ENCODE measurements at places on chromosomes 16 and 17.

GRCh38 chr16:719815-720446 lies 1.0 kb upstream of the ANTKMT start:
- no peak for ATAC-seq

GRCh38 chr16:58329135-58329534 lies 34.3 kb upstream of the PRSS54 start:
- peak; percentile 23 for ATAC-seq

DNA sequence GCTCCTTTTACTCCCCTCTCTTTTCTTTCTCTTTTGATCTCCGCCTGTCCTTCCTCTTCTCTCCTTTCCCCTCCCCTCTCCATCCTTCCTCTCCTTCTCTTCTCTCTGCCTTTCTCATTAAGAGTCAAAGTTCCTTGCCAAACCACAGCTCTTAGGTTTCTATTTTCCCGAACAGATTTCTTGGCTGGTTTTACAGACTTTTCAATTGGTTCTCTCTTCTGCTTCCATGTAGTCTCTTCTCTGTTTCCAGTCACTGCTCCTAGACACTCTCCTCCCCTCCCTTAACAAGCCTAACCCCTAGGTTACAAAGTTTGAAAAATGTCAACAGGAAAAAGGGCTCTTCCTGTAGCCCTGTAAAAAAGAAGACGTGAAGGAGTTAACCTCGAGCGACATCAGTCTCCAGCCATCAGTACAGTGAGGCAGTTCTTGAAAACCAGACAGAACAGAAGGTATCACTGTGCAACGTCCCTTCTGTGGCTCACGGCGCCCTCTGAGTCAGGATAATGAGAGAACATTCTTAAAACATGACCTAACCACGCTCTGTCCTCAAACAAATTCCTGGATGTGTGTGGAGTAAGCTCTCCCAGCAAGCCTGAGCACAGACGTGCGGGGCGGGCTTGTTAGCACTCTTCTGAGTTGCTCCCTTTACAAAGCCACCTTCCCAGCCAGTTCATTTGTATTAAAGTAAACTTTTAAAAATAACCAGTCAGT lies 11.6 kb upstream of the MARCHF10 start:
- peak; percentile 97 for ATAC-seq

GRCh38 chr16:72844225-72844920 lies 203.6 kb downstream of the ZFHX3 start:
- ATAC-seq = no peak

- no peak for ATAC-seq
Observed at GRCh38 chr16:20517149-20517548, 59.0 kb downstream of the ACSM2B start.

DNA sequence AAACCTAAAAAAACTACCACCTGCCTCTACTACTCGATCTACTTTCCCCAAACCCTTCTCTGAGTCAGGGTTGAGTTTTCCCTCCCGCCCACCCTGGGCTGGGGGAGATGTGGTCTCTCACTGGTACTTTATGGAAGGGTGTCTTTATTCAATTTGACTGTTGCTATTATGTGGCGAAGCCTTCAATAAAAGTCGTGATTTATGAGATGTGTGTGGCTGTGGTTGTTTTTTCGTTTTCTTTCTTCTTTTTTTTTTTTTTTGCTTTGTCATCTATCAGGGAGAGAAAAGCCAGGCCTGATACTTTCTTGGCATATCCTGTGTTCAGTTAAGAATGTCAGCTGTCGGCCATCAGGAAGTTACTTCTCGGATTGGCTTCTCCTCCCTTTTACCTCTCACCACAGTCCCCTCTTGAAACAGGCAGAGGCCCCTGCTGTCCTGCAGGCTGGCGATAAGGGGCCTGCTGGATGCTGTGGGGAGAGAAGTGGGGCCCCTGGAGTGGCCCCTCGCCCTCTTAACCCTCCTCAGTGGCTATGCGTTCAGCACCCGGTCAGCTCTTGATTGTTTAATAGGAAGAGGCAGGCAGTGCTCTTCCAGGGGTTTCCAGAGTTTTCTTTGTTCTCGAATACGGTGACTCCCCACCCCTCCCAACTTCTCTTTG lies 123.0 kb downstream of the MSI2 start:
- ATAC-seq = no peak

GRCh38 chr16:84184775-84185174 lies 2.1 kb downstream of the TAF1C start:
- ATAC-seq = peak; percentile 9

- peak; percentile 42 for ATAC-seq
Observed at GRCh38 chr16:86214326-86215232, 295.7 kb upstream of the FOXF1 start.

DNA sequence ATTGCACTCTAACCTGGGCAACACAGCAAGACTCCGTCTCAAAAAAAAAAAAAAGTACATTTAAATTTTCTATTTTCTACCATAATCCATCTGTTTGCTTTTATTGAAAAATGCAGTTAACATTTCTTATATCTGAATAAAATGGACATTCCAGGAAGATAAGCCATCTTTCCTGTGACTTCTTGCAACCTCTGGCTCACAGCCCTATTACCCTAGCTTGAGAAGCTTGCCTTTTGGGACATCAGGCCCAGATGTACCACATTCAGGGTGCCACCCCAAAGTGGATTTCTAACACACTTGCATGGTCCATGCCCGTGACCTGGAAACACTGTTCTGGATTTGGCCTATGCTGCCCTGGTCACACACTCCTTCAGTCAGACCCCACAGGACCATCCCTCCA lies 30.1 kb upstream of the DDX52 start:
- ATAC-seq = no peak

DNA sequence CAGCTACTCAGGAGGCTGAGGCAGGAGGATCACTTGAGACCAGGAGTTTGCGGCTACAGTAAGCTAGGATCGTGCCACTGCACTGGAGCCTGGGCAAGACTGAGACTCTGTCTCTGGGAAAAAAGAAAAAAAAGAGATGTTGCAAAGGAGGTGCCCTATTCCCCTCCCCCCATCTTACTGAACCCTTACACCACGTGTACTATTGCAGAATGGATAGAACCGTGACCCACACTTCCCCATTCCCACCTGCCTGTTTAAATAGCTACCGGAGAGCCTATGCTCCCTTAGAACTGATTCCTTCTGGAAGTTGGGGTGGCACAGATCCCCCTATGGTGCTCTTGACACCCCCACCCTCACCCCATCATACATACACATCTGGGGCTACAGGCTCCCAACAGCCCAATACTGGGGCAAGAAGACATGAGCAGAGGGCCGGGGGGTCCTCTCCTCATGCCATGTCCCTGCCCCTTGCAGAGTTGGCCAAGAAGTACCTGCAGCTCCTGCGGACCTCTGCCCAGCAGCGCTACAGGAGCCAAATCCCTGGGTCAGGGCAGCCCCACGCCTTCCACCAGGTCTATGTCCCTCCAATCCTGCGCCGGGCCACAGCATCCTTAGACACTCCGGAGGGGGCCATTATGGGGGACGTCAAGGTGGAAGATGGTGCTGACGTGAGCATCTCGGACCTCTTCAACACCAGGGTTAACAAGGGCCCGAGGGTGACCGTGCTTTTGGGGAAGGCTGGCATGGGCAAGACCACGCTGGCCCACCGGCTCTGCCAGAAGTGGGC lies 35.7 kb downstream of the NLRC5 start:
- ATAC-seq = no peak

DNA sequence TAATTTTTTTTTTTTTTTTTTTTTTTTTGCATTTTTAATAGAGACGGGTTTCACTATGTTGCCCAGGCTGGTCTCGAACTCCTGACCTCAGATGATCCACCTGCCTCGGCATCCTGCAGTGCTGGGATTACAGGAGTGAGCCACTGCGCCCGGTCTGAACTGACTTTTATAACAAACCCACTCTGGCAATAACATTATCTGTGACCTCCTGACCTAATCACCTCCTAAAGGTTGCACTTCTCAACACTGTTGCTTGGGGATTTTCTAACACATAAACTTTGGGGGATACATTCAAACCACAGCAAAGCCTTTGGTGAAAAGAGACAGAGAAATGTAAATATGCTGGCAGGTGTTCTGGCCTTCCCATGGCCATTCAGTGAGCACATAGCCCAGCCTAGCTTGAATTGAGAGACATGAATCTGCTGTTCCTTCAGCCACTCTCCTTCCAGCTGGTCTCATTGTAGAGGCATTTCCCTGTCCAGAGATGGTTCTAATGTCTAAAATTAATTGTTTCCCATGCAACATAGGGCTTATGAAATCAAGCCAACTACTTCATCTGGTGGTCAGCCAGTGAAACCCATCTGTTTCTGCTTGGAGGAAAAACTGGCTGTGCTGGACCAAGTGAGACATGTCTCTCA lies 28.3 kb downstream of the LYRM1 start:
- ATAC-seq = no peak

DNA sequence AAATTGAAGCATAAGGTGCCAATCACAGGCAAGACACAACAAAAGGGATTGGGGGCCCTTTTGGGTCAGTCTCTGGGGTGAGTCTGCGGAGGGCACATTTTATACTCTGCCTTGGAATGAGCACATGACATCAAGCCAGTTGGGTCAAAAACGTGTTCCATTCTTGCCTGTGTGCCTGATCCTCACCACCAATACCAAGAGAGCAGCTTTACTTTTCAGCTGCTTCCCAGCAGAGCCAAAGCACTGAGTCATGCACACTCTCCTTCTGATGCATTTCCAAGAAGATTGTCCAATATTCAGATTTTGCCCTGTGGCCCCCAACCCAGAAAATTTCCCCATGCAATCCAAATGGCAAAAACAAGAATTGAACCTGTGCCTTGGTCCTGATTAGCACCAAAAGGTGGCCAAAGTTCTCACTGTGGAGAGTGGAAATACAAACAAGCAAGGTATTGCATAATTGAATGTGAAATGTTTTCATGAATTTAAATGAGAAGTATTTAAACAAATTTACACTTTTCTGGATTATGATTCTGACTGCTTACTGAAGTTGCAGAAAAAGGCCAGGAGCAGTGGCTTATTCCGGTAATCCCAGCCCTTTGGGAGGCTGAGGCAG lies 217.8 kb upstream of the SOX9 start:
- no peak for ATAC-seq

DNA sequence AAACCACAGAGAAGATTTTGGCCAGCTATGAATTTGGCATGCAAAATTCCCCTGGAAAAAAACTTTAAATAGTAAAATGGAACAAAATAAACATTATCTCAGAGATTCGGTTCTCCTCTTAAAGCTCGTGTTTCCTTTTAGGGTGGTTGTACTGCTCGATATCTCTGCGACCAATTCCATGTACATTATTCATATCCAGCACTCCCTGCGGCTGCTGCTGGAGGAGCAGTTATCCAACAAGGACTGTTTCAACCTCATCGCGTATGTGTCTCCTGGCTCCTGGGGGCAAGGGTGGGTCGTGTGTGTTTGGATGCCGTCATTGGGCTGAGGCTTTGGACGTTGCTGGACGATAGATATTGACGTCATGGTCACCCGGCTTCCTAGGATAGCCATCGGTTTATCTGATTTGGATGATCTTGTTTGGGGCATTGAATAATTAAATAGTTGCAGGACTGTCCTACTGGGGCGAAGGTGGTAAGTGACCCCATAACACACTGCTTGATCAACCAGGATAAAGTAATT lies 33.8 kb downstream of the VWA3A start:
- no peak for ATAC-seq

DNA sequence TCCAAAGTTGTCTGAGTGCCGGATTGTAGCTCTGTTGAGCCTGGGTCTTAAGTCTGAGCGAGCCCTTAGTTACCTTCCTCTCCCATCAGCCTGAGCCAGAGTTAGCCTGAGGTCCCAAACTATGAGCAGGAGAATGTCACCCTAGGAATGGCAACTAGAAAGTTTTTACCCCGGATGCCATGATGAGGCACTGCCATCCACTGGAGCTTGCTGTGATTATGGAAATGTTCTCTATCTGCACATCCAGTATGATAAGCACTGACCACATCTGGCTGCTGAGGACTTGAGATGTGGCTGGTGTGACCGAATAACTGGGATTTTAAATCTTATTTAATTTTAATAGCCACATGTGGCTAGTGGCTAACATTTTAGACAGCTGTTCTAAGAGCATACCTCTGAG lies 550.0 kb downstream of the CDH13 start:
- ATAC-seq = no peak

DNA sequence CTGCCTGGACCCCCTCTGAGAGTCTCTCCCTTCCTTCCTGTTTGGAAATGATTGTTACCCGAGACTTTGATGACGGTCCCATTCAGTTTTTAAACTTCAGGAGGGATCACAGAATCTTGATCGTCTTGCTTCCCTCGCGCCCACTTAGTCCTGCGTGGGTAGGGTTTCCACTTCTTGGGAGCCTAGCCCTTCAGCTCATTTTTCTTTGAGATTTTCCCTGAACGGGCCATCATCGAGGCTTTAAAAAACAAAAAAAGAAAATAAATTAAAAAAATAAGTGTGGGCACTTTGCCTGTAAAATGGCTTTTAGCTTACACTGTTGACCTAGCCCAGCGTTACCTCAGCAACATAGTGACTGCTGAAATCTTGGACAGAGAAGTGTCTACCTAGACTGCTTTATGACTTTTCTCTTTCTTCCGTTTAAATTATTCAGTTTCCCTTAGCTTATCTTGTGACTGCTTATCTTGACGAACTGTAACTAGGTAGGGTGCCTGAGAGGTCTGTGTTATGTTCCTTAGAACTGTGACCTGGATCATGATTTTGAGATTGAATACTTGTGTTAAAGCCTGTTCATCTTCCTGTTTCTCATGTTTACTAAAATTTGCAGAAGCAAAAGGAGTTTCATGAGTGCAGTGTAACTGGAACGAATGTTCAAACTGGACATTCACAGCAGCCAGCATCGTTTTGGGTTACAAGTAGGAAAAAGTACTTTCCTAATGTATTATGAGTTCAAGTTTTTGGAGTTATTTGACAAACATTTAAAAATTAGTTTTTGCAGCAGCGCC lies 874 bp downstream of the WWP2 start:
- peak; percentile 57 for ATAC-seq

DNA sequence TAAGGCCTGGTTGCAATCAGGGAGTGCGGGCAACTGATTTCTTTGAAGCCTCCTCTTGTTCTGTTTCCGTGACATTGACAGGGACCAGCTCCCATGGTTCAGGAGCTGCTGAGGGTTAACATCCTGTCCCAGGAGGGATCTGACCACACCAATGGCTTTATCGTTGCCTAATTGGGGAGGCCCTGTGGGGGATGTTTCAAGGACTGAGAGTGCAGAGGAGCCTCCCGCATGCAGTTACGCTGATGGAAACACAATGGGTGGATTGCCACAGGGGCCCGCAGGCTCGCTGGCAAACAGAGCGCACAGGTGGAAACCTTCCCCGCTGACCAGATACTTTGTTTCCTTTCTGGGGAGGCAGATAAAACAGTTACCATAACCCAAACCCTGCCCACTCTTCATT lies 23.8 kb upstream of the ABCC1 start:
- no peak for ATAC-seq

DNA sequence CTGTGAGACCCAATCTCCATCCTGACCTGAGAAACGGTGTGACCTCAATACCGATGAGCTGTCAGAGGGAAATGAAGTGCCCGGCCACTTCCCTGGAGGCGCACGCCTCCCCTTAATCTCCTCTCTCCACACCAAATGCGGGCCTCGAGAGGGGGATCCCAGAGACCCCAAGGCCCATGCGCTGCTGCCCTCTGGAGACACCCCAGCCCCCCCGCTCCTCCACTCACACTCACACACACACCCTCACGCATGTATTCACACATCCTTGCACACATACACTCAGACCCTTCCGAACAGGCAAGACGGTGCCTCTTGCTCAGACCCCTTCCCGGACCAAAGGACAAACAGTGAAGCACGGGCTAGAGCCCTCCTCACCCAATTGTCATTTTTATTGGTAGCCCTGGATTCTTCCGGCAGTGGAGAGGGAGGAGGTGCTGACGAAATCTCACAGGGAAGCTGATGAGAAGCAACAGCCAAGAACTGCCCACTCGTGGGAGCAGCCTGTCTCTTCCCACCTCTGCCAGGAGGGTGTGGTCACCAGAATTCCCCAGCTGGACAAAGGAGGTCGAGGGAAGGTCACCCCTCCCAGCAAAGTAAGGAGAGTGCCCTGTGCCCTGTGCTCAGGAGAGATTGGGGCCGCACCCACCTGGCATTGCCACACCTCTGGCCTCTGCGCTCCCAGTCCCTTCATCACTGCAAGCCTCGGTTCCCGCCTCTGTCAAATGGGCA lies 136.0 kb upstream of the TNRC6C start:
- no peak for ATAC-seq

All from esophagus mucosa (tissue), 1 donor.